Stimulated activated CD8-positive, alpha-beta memory T cell treated with anti-CD3 and anti-CD28 coated beads, Interleukin-7, amount 100 ng/mL, for 1 hour (primary cell): ENCODE measurements at places on chromosomes 13 and 19.

- no peak for DNase-seq
Measured at GRCh38 chr13:33015241-33015668, 968 bp upstream of the KL start.

DNA sequence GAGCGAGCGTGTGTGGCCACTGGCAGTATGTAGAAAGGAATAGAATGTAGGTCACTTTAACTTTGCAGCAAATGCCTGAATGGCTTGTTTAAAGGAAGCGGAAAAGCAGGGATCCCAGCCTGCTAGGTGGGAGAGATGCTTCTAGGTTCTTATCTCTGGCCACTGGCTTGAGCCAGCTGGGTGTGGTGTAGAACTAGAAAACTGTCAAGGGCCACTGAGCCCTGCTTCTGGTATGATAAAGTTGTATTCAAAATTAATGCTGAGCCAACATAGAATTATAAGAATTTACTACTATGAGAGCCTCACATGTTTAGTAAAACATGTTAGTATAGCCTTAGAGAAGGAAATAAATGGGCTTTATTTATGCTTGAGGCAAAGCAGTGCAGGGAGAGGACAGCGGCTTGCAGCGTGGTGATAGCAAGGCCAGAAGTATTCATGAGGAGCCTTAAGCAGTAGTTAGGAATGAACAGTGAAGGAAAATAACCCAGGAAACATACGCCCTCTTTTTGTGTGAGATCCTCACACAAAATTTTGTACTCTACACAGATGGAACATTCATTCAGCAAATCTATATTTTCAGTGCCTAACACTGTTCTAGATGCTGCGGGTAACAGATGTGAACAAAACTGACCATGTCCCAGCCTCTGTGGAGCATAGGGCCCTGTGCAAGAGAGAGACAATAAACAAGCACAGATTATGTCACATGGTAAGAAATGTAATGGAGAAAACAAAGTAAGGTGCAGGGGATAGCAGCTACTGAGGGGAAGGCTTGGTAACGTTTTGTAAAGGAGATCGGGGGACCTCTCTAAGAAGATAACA is 863.2 kb downstream of the DIAPH3 start:
- DNase-seq = no peak

GRCh38 chr13:20118268-20119140 is 42.3 kb downstream of the GJA3 start:
- no peak for DNase-seq

DNA sequence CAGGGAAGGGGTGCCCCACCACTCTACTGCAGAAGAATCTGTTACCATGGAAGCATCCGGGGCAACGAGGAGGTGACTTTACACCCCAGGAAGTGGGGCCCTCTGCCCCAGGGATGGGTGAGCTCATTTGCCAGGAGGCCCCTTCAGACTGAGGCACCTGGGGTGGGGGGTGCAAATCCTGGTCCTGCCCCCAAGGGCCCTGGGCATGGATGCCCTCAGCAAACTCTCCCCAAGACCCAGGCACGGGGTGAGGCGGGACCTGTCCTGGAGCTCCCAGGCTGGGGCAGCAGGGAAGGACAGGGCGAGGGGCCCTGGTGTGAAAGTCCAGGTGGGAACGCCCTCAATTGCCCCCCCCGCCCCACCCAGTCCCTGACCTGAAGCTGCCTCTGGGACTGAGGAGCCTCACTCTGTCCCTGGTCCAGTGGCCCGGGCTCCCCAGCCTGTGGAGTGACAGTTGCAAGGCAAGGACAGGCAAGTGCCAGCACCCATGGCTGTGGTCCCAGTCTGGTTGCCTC is 52.5 kb downstream of the C1QTNF9 start:
- DNase-seq = no peak

DNA sequence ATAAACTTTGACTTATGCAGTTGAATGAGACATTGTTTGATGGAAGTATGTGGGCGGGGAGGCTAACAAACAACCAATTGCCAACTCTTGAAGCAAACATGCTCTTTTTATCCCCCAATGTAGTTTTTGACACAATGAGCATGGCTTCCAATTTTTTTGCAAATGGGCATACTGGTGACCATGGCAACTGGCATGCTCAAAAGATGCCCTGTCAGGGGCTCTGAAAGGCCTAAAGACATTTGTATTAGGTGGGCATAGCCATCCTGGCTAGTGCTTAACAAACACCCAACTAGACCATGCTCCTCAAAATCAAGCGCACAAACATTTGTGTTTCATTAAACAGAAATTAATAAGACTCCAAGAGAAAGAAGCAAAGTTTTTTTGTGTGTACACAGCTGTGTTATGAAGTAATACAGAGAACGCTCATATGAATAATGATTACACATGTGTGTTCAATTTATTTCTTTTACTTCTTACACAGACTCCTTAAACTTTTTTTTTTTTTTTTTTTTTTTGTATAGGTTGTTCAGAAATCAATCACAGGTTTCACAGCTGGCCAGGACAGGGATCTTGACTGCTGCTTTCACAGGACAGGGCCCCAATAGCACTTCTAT is 95.6 kb downstream of the DLEU7 start:
- no peak for DNase-seq

DNA sequence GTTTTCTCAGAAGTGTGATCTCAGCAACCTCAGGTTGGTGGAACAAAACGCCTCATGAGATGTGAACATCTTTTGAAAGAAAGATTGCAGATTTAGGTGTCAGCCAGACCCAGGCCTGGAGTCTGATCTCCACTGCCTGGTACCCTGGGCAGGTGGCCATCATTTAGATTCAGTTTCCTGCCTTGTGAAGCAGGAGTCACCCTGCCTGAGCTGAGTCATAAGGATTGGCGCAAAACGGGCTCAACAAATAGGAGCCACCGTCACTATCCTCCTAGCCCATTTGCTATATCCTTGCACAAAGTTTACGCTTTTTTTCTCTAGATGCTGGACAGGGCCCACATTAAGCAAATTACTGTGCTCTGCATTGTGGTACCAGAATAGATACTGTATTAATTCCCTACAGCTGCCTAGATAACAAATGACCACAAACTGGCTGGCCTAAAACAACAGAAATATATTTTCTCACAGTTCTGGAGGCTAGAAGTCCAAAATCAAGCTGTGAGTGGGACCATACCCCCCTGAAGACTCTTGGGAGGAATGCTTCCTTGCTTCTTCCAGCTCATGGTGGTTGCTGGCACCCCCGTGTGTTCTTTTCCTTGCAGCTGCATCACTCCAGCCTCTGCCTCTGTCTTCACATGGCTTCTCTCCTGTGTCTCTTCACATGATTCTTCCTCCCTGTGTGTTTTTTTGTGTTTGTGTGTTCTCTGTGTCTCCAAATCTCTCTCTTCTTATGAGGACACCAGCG is 38.2 kb downstream of the TNFSF11 start:
- no peak for DNase-seq

GRCh38 chr19:15114153-15114540 is 6.9 kb downstream of the SYDE1 start:
- no peak for DNase-seq

DNA sequence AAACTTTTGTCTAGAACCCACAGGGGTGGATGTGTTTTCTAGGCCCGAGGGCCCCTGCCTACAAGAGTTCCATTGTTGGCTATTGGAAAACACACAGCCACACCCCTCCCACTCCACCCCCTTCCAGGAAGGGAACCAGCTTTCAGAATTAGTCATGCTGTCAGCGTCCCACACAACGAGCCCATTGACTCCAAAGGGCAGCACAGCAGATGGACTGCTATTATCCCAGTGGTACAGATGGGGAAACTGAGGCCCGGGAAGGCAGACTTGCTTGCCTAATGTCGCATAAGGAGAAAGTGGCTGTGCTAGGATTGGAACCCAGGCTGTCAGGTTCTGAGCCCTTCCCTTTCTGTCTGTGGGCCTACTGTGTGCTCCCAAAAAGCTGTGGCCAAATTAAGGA is 8.1 kb upstream of the FXYD3 start:
- DNase-seq = no peak

DNA sequence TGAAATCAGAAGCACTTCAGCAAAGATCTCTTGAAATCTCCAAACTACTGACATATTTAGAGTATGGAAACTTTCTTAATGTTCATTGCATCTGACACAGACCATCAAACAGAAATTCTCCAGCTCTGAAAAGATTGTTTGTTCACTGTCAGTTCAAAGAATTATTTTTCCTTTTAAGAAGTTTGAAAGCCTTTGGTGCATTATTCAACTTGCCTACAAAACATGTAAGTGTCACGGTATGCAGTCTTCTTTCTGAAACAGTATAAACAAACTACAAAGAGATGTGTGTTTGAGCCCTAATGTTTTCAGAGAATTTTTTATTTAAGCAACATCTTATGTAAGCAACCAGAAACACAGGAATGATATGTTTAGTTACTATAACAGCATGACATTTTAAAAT is 125.4 kb downstream of the FGF14 start:
- no peak for DNase-seq

- DNase-seq = no peak
Measured at GRCh38 chr13:105097521-105097920, 1437.9 kb downstream of the EFNB2 start.

DNA sequence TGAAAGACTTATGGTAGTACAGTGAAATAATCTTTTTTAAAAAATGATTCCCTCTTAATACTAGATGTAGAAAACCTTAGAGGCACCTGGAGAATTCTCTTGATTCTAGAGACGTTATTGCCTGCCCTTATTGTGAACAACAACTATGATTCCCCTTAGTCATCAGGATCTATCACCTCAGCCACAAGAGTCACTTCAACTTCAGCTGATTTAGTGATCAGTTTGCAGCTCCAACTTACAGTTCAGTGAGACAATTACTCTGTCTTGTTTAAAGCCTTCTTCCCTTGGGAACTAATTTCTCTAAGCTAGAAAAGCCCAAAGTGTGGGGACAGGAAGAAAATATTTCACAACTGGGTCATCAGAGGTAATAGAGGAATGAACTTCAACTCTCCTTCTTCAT is 254.3 kb upstream of the SLITRK1 start:
- DNase-seq = no peak

DNA sequence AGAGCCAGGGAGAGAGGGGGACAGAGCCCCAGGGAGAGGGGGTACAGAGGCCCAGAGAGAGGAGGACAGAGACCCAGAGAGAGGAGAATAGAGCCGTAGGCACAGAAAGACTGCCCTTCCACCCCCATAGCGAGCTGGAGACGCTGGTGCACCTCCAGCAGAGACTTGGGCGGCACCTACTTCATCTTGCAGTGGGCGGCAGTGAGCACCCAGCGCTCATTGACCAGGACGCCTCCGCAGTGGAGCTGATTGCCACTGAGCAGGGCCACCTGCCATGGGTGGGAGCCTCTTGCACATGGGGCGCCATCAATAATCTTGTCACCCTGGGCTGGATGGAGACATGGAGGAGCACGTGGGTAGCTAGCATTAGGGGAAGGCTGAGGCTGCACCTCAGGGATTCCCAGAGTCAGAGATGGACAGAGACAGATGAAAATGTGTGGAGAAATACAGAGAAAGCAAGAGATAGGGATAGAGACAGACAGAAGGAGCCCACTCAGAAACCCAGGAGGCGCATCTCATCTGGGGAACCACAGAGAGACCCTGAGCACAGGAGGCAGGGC is 2.0 kb downstream of the KLK7 start:
- DNase-seq = no peak

DNA sequence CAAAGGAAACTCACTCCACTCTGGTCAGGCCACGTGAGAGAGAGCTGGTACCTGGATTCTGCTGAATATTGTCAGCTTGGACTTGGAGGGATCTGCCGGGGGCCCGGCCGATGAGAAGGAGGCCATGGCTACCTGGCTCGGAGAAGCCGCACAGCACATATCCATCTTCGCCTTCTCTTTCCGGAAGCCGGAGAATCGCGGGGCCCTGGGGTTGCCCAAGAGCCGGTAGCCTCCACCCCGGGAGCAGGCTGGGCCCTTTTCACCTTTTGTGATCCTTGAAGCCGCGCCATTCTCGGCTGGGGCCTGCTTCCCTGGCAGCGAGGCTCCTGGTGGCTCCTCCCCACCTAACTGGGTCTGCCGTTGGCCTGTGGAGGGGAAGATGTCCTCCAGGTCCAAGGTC is 28.9 kb downstream of the ZNF541 start:
- no peak for DNase-seq

DNA sequence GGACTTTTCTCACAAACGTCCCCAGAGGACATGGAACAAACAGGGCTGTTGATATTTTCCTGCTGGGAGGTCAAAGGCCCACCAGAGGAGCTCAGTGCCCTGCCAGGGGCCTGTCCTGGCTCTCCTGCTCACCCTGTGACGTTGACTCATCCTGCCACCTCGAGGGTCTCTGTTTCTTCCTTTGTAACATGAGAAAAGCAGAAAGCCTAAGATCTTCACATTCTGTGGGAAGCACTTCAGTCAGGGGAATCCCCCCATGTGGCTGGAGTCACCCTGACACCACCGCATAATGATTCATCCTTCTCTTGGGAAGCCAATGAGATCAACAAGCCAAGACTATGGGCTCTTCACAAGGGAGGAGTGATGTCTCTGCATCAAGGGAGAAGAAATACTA is 147.9 kb downstream of the KATNAL1 start:
- no peak for DNase-seq

DNA sequence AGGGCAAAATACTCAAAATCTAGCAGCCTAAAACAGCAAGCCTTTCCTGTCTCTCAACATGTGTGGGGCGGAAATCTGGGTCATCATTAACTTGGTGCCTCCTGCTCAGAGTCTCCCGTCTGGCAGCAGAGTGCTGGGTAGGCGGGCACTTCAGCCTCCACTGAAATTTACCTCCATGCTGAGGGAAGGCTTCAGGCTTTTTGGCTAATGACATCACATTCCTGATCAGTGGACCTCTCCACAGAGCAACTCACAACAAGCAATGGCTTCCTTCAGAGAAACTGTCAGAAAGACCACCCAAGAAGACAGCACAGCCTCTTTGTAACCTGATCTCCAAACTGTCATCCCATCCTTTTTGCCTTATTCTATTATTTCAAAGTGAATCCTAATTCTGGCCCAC is 1109.0 kb downstream of the UQCRFS1 start:
- DNase-seq = no peak

- no peak for DNase-seq
Measured at GRCh38 chr13:67416047-67416925, 186.2 kb upstream of the PCDH9 start.

DNA sequence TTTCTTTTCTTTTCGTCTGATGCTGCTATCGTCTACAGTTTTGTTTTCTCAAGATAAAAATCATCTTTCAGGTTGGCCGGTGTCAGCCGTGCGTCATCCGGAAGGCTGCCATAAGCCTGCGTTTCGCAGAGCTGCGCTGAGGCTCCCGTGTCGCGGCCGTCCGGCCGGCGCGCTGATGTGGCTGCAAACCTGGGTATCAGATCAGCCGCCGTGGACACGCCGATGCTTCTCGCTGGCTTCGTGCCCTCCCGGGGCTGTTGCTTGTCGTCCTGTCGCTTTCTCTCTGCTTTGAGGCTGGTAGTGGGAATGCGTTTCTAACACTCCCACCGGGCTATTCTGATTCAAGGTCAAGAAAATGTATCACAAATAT is 45.9 kb upstream of the TFDP1 start:
- no peak for DNase-seq

DNA sequence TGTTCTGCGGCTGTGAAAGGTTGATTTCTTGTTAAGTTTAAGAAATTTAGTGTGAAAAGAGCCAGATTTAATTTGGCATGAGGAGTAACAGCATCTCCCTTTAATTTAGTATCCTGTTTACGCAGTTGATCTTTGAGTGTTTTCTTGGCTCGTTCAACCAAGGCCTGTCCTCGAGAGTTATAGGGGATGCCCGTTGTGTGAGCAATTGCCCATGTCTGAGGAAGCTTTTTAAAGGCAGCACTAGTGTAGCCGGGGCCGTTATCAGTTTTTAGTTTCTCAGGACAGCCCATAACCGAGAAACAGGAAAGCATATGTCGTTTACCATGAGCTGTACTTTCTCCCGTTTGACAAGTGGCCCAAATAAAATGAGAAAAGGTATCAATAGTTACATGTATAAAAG is 47.5 kb upstream of the ZNF43 start:
- DNase-seq = no peak

- DNase-seq = no peak
Measured at GRCh38 chr13:22744688-22745452, 435.9 kb upstream of the SGCG start.
